ENCODE measurements at places on chromosomes 5 and 9. TPM values are rescaled to one million over a fixed set of nuclear protein-coding genes. Genes with fewer than 3 reads are reported as not detected.

DNA sequence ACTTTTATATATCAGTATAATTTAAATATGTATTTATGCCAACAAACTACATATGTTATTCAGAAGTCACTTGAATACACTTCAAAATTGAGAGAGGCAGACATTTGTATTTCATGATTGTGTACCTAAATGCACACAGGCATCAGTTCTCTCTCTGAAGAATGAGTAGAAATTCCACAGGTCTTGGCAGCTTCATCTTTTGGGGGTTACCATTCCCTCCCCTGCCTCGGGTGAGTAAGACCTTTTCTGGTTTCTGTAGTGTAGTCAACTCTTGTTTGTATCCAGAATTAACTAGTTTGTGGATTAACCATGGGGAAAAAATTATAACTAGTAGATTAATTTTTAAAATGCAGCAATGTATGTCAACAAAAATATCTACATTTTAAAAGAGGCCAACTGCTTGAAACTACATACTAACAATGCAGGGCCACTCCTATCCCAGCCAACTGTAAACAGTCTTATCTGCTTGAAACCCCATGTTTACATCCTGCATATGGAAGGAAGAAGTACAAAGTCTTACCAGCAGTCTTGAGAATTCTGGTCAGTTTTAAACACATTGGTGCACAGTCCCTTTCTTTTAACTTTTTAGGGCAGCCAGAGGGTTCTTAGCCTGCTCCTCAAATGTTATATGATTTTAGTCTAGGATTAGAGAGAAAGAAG is 339.6 kb upstream of the KIF2A start:
- DNase-seq: no peak

DNA sequence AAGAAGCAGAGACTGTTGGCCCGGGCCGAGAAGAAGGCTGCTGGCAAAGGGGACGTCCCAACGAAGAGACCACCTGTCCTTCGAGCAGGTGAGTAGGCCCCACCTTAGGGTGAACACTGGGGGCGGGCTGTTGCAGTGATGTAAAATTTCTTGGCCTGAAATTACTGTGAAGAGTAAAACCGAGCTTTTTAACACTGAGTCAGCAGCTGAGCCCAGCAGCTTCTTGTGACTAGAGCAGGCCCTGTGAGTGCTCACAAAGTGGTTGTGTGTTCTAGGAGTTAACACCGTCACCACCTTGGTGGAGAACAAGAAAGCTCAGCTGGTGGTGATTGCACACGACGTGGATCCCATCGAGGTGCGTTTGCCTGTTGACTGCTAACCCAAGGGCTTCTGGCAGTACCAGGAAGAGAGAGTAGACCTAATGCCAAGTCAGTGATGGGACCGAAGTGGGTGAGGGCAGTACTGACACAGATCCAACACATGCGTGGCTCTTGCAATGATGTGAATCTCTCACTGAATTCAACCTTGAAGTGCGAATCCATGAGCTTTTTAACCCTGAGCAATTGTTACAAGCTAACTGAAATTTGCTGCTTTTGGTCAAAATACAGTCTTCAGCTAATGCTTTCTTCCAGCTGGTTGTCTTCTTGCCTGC is 2.1 kb downstream of the RPL7A start:
- no peak for DNase-seq

The NDUFS4 gene
- 125 TPM for total RNA-seq

DNA sequence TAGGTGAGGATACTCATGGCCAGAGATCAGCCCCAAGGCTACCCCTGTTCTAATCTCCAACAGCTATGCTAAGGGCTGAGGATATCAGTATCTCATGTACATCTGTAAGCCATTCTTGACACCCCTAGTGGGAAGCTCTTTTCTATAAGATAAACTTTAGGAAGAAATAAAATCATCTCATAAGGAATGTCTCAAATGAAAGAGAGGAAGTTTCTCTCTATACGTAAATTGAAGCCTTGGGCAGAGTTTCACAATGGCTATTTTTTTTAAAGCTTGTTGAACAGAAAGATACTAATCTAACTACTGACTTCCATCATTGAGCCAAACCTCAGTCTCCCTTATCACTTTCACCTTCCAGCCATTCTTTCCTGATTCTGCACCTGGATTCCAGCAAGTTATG is 405.7 kb downstream of the PRR16 start:
- no peak for DNase-seq

The STC2 gene
- 12.0 TPM for total RNA-seq

- no peak for DNase-seq
Observed at GRCh38 chr5:179217356-179217755, 127.9 kb downstream of the ADAMTS2 start.

DNA sequence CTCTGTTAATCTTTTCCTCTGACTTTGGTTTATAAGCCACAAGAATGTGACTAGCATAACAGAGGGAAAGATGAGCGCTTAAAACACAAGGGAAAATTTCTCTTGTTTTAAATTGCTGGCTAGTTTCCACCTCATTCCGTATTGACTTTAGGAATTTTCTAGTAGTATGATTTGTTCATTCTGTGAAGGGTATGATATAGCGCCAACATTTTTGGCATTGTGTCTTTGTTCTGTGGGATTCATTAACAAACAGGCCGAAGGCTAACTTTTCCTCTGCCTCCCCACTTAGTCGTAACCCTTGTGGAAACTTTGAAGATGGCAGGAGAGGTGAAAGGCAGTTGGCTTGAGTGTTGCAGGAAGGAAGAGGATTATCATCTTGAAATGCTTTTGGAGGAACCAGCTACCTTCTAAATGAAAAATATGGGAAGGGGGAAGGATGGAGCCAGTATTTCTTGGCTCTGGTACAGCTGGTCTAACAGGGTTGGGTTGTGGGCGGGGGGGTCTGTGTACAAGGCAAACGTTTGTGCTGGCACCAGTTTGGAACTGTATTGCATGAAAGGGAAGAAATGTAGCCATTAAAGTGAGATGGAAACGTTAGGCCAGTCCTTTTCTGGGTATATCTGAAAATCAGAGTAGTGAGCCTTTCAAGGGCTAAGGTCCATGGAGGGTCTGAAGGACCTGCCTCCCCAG is 21.5 kb upstream of the DMRT2 start:
- DNase-seq: no peak

DNA sequence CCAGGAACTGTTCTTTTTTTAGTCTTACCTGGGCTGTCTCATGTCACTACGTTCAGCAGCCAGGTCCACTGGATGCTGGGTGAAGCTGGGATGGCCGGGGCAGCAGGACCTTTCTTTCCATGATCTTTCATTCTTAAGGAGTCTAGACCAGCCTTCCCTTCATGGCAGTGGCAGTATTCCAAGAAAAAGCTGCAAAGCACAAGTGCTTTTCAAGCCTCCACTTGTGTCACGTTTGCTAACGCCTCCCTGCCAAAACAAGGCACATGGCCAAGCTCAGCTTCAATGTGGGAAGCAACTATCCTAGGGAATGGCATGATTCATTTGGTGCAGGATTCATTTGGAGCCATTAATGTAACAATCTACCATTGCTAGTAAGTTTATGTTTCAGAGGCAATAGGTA is 94.8 kb downstream of the RCL1 start:
- DNase-seq: peak; percentile 84

The PCDHGB6 gene
- 9.5 TPM for total RNA-seq

DNA sequence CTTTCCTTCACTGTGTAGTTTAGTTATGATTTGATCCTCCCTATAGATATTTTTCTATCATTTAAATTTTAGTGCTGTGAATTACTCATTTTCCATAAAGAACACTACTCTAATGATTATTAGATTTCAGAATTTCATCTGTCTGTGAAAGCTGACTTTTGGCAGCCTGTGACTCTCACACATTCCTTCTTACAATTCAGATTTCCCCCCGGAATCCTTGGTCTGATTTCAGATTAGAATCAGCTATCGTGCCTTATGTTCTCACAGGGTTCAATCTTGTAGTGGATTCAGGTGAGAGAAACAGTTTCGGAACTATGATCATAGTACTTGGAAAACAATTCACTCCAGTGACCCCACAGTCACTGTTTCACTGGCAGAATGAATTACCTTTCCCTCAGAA is 26.2 kb downstream of the ZNF474 start:
- DNase-seq: no peak

DNA sequence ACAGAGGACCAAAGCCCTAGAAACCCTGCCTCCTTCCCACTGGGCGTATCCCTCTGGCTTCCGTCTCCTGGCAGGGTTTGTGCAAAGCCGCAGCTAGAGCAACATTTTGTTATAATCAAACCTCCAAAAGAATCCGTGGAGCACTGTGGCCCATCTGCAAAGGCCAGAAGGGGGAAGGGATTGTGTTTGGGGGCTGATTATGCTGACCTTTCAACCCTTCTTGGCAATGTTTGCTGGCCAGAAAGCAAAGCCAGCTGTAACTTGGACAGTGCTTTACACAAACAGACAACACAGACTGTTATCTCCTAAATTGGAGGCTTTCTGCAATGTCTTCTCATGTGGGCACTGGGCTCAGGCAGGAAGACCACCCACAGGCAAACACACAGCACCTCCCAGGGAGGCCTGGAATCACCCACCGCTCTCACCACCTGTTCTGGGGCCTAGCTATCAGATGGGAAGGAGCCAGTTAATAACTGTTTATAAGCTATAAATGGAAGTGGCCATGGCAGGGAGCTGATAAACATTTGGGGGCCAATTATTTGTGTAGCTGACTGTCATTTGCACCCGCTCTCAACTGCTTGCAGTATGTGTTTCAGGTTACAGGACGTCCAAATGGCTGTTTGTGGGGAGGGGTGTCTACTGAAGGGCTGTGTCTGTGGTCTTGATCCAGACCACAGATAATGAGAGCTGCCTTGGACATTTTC is 121.6 kb upstream of the ERCC6L2 start:
- no peak for DNase-seq

- DNase-seq: no peak
Observed at GRCh38 chr9:90822866-90823265, 21.2 kb downstream of the SYK start.

DNA sequence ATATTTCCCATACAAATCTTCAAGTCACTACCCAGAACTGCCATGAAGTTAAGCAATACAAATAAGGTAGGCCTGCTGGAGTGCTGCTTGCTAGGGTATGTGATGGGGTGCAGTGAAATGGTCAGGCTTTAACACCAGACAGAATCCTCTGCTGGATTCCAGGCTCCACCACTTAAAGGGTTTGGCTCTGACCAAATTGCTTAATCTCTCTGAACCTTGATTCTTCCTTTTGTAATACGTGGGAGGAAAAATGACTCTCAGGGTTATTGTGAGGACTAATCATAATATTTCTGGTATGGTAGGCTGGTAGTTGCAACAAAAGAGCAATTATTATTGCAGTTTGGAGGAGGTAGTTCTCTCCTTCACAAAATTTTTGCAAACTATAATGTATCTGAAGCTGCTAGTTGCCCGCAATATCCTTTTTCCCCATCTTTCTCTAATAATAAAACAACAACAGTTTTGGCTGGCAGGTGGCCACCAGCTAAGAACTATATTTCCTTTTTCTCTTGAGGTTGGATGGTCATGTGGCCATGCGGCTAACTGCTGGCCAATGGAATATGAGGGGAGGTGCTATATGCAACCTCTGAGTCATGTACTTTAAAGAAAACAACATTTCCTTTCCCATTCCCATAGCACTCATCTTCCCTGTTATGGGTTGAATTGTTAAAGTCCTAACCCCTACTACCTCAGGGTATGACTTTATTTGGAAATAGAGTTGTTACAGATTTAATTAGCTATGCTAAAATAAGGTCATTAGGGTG is 44.1 kb downstream of the CCL28 start:
- DNase-seq: no peak

DNA sequence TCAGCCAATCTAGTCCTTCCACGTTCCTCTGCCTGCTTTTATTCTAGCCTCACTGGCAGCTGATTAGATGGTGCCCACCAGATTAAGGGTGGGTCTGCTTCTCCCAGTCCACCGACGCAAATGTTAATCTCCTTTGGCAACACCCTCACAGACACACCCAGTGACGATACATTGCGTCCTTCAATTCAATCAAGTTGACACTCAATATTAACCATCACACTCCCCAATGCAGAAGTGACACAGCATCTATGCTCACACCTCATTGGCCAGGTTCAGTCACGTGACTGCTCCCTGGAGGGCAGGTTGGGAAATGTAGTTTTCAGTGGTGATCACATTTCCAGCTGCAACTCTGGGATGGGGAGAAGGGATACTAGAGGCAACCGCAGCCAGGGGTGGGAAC is 13.0 kb downstream of the SUSD3 start:
- DNase-seq: no peak

GRCh38 chr5:123659495-123659894 is 147.5 kb downstream of the CSNK1G3 start:
- DNase-seq: no peak

The TIMD4 gene
- 3.1 TPM for total RNA-seq

- no peak for DNase-seq
Observed at GRCh38 chr9:18384066-18384465, 89.9 kb upstream of the ADAMTSL1 start.

Measured in thyroid gland (tissue), 4 donors.